NCI-H446 treated with DMSO at 0.1 percent for 48 hours (cell line): ENCODE measurements at places on chromosomes 2 and 18.
A peak's percentile ranks its signal among the peaks of the same experiment; 100 is the strongest.

- DNase-seq: no peak
Measured at GRCh38 chr2:188897096-188897495, 77.1 kb upstream of the COL3A1 start.

- DNase-seq: no peak
Measured at GRCh38 chr2:219089330-219089729, 28.6 kb upstream of the IHH start.

GRCh38 chr18:23071285-23071684, 64.0 kb upstream of the CABLES1 start:
- no peak for DNase-seq

DNA sequence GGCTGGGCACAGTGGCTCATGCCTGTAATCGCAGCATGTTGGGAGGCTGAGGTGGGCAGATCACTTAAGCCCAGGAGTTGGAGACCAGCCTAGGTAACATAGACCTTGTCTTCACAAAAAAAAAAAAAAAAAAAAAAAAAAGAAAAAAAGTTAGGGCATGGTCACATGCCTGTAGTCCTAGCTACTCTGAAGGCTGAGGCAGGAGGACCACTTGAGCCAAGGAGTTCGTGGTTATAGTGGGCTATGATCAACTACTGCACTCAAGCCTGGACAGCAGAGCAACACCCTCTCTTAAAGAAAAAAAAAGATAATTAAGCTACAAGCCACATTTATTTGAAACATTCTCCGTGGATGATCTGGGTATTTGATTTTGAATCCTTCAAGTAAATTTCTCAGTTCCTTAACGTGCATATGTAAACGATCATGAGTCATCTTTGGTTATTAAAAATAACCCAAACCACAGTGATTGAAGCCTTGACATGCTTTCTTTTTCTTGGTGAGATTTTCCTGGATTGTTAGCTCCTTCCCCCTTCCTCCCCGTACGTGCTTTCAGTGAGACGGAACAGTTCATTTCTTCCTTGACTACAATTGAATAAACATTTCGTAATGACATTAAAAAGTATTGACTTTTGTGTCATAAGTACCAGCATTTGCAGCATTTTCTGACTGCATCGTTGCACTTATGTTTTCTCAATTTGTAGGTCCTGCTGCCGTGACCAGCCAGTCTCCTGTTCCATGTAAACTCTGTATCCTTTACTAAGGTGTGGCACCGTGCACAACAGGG, 20.3 kb downstream of the RMC1 start:
- no peak for DNase-seq

DNA sequence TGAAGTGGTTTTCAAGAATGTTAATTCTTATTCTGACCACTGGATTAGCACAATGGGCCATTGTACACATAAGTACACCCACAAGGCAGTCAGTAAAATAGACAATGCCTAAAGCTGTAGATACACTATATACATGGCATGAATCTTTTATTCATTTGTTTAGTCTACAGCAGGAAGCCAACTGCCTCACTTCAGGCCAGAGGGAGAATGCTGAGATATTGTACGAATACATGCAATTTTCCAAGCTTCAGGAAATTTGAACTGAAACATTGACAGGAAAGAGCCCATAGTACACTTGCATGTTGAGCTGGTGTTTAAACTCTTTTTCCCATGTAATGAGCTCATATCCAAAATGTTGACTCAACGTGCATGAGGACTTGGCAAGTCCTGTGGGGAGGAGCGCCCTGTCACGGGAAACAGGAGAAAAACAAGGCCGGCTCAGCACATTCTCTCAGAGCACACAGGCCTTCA, 111.6 kb upstream of the CYP1B1 start:
- DNase-seq: no peak

GRCh38 chr2:187594801-187595200, 40.6 kb upstream of the TFPI start:
- DNase-seq: no peak

DNA sequence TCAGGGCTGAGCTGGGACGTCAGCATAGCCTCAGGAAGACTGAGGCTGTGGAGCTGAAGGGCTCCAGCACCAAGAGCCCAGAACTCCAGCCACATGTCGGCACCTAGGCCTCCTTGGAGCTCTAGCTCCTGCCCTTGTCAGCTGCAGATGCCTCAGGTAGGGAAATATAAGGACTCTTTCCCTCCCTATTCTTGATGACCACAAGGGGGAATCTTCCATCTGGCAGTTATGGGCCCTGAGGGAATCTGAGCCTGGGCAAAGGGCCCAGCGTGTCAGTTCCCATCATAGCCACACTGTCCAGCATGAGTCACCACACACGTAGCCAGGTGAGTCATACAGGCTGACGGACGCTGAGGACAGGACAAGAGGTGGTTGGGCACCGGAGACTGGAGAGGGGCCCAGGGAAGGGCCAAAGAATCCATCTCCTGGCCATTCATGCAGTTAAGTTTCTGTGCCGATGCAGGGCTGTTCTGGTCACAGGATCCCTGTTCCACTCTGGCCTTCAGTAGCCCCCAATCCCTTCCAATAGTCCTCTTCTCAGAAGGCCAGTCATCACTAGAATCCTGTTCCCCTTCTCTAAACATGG, 1.8 kb downstream of the MPV17 start:
- peak; percentile 68 for DNase-seq

- no peak for DNase-seq
Measured at GRCh38 chr18:9113468-9114149, 11.1 kb downstream of the NDUFV2 start.
